ENCODE measurements at places on chromosomes 4 and X.

DNA sequence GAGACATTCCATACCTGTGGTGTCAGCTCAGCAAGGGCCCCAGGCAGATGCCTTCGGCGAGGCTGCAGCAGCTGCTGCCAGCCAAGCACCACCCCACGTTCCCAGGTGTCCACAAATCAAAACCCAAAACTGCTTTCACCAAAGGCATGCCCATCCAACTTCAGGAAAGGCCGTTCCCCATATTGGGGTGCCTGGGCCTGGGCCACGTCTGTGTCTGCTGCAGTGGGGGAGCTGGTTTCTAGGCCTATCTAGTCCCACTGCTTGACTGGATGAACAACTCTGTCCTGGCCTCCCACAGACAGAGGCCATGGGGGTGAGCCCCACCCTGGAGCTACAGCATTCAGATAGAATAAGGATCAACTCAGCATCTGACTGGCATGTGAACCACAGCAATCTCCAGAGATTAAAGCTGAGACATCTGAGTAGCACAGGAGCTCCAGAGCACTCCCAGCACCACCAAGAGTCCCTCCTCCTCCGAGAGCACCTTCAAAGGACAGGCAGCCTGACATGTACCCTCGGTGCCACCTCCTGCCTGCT is 37.0 kb downstream of the NAT8L start:
- DNase-seq: no peak

GRCh38 chrX:103367502-103367901 is 8.8 kb upstream of the BEX3 start:
- no peak for DNase-seq

GRCh38 chr4:107066621-107067020 is 30.5 kb upstream of the DKK2 start:
- DNase-seq: no peak

DNA sequence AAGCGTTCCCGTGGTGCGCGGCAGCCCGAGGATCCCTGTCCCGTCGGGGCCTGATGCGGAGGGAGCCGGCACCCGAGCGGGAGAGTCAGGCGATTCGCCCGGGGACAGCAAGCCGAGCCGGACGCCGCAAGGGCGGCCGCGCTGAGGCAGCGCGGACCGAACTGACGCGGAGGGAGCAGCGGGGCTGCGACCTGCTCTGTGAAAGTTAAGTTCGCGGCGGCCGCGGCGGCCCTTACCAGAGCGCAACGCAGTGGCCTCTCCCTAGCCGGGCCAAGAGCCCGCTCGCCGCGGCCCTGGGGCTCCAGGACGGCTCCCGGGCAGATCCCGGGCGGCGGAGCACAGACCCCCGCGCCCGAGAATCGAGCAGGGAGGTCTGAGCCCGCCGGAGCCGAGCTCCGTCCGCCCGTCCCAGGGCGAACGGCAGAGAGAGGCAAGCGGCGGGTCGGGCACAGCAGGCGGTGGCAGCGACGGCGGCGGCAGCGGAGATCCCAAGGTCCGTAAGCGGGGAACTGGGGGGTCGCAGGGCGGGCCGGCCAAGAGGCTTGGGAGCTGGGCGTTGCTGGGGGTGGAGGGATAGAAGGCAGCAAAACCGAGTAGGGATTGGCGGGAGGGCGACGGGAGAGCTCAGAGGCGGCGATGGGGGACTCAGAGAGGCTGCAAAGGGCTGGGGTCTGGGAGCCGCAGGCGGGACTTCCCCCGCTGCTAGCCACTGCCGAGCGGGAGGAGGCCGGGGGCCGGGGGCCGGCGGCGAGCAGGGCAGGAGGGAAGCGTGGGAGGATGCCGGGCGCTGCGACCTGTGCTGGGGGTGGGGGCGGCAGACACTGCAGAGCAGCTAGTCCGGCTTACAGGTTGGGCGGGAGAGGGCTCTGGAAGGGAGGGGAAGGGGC is 1.0 kb downstream of the GPR50 start:
- DNase-seq: no peak

DNA sequence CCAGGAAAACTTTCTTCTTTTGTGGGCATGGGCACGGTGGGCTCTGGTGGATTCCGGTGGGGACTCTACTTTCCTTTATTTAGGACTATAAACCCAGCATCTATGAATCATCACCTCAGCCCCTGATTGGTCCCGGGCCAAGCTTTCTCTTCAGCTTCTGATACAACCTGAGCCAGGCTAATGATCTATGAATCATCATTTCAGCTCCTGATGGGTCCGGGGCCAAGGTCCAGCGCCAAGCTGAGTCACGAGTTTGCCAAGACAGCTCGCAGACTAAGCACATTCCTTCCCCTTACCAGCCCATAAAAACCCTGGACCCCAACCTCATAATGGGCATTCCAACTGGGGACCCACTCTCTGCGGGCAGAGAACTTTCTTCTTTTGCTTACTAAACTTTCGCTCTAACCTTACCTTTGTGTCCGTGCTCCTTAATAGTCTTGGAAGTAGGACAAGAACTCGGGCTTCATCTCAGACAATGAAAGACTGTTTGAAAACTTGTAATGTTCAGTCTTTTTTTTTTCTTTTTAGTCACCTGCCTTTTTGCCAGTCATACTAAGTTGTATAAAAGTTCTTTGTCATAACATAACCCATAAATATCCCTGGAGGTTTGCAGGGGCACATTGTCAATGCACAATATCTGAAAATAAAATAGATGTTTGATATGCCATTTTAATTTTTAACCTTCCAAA is 904.9 kb upstream of the EPHA5 start:
- no peak for DNase-seq

DNA sequence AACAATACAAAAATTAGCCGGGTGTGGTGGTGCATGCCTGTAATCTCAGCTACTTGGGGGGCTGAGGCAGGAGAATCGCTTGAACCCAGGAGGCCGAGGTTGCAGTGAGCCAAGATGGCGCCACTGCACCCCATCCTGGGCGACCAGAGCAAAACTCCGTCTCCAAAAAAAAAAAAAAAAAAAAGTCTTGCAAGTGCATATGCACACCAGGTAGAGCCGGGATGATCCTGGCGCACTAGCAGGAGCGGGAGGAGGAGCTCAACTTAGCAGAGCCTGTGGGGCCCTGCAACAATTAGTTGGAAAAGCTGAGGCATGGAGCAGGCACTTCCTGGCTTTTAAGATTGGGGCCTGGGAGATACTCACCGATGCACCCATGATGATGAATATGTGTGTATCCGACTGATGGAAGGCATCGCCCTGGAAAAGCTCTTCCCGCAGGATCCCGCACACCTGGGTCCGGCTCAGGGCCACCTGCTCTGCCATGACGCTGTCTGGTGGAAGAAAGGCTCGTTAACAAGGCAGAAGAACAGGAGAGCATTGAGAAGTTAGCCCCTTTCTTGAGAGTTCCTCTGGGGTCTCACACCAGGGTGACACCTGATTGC is 872 bp downstream of the G6PD start:
- DNase-seq: no peak

DNA sequence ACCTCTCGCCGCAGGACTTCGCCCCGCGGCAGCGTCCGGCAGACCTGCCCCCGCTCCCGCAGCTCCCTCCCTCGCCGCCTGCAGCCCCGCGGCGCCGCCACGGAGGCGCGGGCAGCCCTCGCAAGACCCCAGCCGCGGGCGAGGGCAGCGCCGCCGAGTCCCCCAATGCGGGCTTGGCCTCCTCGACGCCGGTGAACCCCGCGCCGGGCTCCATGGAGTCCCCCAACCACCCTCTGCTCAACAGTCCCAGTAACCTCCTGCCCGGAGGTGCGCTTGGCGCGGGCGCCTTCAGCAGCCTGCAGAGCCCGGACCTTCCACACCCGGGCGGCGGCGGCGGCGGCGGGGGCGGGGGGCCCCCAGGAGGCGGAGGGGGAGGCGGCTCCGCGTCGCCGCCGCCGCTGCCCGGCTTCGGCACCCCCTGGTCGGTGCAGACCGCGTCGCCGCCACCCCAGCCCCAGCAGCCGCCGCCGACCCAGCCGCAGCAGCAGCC is 1.2 kb downstream of the CPEB2 start:
- DNase-seq: no peak

- DNase-seq: no peak
These were observed 92.2 kb downstream of the MID1IP1 start for GRCh38 chrX:38893441-38893840.

DNA sequence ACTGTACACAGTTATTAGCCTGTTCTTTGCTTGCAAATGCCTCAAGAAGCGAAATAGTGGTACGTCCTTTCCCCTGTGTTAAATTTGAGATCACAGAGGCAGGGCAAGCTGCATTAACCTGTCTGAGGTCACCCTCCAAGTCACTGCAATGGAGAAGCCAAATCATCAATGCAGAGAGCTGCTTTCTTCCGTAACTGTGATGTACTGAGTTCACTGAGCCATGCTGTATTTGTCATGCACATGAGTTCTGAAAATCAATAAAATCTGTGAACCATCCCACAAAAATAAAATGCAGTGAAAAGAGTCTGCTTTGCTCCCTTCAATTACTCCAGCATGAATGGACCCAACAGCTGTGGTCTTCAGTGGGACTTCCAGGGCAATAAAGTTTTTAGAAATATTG is 393.5 kb downstream of the KCNIP4 start:
- DNase-seq: no peak

DNA sequence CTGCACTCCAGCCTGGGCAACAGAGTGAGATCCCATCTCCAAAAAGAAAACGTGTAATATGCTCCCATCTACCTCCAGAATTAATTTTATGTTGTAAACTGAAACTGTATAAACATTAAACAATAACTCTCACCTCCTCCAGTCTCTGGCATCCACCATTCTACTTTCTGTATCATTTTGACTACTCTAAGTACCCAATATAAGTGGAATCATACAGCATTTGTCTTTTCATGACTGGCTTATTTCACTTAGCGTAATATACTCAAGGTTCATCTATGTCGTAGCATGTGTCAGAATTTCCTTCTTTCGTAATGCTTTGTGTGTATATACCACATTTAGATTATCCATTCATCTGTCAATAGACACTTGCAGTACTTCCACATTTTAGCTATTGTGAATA is 20.6 kb downstream of the F8 start:
- no peak for DNase-seq

DNA sequence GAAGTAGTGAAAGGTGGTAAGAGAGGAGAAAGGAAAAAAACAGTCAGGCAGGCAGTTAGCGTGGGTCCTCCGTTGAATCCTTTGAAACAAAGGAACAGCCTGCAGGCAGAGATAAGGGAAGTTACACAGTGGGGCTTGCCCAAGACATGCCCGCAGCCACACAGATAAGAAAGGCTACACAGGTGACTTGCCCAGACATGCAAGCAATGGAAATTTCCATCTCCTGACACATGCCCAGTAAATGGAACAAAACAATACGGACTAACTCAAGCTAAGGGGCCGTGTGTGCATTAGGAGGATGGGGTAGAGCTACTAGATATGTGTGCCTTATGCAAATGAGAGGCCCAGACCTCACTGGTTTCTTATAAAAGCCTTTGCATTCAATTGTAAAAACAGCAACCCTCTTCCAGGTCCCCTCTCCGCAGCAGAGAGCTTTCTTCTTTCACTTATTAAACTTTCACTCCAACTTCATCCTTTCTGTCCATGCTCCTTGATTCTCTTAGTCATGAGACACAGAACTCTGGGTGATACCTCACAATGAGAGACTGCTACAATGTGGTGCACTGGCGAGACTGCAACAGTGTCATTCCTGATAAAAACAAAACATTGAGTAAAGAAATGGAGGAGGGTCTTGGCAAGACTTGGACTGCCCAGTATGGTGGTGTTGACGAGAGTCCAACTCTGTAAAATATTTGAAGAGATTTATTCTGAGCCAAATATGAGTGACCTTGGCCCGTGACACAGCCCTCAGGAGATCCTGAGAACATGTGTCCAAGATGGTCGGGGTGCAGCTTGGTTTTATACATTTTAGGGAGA is 997.4 kb upstream of the PRKX start:
- DNase-seq: peak; percentile 5

GRCh38 chr4:183384516-183384915 is 59.9 kb upstream of the CDKN2AIP start:
- DNase-seq: no peak

- DNase-seq: no peak
These were observed 2.7 kb upstream of the TIMP1 start for GRCh38 chrX:47579537-47579936.

DNA sequence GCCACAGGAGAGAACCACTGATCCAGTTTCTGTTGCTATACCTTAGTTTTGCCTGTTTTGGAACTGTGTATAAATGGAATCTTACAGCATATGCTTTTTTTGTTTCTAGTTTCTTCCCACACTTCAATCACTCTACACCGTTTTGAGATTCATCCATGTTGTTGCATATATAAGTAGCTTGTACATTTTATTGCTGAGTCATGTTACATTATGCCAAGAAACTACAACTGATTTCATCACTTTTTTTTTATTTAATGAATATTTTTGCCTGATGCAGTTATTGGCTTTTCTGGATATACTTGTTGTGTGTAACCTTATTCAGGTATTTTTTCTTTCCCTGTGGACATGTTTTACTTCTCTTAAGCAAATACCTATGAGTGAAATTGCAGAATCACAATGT is 1135.9 kb downstream of the RAPGEF2 start:
- DNase-seq: no peak

- no peak for DNase-seq
These were observed 43.7 kb downstream of the RASGEF1B start for GRCh38 chr4:81428002-81428401.

DNA sequence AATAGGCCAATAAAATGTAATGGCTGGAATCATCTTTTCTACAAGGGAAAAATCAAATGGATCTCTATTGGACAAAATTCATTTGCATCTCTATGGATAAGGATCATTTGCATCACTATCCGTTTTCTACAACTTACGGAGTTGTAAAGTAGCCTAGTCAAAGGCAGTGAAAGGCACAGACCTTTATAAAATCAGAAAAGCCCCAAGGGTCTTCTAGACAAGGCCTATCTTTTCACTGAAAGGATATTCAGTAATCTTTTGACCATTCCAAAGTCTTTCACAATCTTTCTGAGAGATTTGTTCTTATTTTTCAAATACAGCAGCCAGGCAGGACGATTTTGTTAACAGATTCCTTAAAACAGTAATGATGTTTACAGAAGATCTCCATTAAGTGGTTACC is 119.5 kb upstream of the JADE1 start:
- DNase-seq: no peak

DNA sequence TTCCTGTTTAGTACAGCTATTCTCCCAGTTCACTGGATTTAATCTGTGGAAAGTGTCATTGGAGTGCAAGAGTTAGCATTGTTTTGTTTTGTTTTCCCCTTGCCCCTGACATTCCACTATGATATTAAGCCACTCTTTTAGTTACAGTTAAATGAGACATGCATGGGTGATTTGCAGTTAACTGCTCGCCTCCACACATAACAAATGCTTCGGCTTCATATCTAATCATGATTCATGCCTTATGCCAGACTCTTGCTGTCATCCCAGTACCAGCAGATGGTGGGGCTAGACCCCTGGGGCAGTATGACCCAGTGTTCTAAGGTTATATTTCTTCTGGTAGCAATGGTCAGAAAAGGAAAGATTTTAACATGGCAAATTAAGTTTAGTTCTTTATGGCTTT is 80.1 kb downstream of the RAP1GDS1 start:
- no peak for DNase-seq

GRCh38 chr4:36281384-36282106 is at the start of gene DTHD1:
Gene DTHD1, plus strand, starts transcription at chr4:36281616. Its CDS starts 143 bp downstream, at chr4:36281759.
- no peak for DNase-seq

- no peak for DNase-seq
These were observed 17.0 kb downstream of the GPAT3 start for GRCh38 chr4:83552924-83553323.
